Occipital lobe (tissue), 3 donors: ENCODE measurements at places on chromosomes 2 and 18.

GRCh38 chr2:104871972-104872865 is 18.3 kb downstream of the POU3F3 start:
- peak; percentile 56 for DNase-seq

GRCh38 chr2:102110171-102110570 is 32.4 kb upstream of the IL1R1 start:
- DNase-seq = no peak

DNA sequence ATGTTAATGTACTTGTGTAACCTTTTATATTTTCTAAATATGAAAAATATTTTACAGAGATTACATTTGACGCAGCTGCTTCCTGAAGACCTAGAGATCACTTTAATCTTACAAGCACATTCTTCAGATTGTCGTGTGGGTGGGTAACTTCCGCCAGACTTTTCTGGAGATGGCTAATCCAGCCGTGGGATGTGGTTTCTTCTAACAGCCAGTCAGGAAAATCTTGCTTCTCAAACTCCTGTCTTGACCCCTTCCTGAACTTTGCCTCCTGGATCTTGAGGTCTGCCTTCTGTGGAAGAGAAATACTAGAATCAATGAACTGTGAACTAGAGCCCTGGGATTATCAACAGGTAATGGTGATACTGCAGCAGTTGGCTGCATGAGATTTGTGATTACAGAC is 401.6 kb upstream of the TNP1 start:
- no peak for DNase-seq

- no peak for DNase-seq
These were observed 411.0 kb upstream of the GYPC start for GRCh38 chr2:126244937-126245336.

GRCh38 chr18:46130061-46130460 is 25.9 kb downstream of the HAUS1 start:
- no peak for DNase-seq

DNA sequence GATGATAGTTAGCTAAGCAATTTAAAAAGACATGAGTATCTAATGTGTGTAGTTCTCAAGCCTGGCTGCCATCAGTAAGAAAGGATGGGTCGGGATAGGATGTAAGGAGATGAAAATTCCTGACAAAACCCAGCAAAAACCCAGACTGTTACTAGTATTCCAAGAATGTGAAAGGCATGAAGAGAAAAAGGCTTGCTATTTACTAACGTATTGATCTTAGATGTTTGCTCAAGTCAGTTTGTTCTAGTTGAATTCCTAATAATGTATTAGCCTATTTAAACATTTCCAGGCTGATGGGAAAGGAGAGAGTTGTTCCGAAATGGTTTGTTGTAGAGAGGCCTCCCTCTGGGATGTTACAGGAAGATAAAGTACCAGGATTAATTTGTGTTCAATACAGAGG is 88.2 kb downstream of the ZNF532 start:
- no peak for DNase-seq

DNA sequence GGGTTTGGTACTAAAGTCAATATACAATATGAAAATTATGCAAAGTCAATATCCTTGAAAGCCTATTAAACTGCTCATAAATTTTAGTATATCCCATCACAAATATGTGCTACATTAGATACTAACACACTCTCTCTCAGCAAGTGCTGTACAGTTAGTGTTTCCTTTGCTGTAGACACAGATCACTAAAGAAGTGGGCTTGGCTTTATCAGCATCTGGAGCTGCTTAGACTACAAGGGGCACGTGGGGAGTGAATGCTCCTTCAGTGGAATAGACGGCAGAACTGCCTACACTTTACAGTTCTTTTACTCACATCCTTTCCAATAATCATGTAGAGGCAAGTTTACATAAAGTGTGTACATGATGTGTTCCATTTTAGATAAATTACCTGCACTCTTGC is 26.0 kb upstream of the EFEMP1 start:
- no peak for DNase-seq

GRCh38 chr2:69645031-69645431 is 1.5 kb upstream of the AAK1 start:
- no peak for DNase-seq

DNA sequence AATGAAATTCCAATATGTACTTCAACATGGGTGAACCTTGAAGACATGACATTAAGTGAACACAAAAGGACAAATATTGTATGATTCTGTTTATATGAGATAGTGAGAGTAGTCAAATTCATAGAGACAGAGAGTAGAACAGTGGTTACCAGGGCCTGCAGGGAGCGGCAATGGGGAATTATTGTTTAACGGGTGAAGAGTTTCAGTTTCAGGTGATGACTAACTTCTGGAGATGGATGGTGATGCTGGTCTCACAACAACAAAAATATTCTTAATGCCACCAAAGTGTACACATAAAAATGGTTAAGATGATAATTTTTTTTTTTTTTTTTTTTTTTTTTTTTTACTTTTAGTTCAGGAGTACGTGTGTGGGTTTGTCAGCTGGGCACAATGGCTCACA is 109.4 kb upstream of the TMEM200C start:
- no peak for DNase-seq

DNA sequence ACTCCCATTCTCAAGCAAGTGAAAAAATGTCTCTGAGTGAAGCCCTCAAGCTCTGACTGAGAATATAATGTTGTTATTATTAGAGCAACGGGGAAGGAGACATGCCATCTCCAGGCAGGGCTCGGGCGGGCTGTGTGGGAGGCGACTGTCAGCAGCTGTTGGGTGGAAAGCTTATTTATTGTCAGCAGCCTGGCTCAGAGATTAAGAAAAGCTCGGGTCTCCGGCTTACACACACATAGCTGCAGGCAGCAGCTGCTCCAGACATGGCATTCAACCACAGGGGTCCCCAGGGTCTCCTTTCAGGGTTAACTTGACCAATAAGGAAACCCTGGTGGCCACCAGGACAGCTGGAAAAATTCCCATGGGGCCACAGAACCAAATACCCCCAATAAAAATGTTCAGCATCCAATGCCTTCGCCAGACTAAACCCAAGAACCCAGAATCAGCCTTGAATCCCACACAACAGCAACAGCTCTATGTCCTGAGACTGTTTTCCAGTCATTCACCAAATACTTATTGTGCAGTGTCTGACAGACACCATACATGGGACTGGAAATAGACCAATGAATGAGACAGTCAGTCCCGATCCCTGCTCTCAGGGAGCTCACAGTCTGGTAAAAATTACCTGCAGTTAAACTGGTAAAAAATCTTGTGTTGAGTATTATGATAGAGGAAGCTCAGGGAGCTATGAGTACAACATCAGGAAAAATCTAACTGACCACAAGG is 70.5 kb upstream of the RTN4 start:
- peak; percentile 71 for DNase-seq

DNA sequence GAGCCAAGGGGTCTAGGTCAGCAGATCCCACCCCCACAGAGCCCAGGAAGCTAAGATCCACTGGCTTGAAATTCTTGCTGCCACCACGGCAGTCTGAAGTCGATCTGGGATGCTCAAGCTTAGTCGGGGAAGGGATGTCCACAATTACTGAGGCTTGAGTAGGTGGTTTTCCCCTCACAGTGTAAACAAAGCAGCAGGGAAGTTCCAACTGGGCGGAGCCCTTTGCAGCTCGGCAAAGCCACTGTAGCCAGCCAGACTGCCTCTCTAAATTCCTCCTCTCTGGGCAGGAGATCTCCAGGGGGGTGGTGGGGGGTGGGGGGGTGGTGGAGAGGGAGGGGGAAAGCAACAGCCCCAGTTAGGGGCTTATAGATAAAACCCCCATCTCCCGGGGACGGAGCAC is 419.5 kb downstream of the NUP35 start:
- DNase-seq = no peak

DNA sequence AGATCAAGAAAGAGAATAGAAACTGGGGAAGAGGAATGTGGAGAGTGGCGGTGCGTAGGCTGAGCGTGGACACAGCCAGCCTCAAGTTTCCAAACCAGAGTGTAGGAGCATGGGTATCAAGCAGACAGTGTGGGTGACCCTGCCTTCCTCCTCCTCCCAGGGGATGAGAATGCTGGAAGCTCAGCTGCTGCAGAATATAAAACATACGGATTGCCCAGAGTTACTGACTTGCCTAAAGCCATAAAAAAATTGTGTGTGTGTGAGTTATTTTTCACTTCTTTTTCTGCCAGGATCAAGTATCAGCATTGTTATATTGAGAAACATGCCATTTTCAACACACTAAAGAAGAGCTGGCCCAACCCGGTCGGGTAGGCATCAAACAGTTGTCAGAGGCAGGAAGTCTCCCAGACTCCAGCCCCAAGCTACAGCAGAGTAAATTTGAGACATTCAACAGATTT is 333.3 kb upstream of the ACVR2A start:
- DNase-seq = peak; percentile 50

DNA sequence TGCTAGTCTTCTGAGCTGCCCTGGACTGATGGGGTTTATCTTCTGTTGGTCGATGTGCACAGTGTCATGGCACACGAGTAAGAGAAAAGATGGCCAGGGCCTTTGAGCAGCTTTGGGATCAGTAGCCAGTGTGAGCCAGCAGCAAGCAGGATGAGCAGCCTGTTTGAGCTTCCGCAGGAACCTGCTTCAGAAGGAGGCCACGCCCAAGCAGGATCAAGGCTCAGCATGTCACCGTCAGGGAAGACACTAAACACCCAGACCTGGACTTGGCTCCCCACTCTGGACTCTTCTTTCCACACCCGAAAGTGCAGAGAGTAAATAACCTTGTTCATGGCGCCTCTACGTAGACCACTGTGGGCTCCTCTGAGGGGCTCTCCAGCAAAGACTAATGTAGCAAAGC is 25.2 kb upstream of the ASB1 start:
- no peak for DNase-seq

DNA sequence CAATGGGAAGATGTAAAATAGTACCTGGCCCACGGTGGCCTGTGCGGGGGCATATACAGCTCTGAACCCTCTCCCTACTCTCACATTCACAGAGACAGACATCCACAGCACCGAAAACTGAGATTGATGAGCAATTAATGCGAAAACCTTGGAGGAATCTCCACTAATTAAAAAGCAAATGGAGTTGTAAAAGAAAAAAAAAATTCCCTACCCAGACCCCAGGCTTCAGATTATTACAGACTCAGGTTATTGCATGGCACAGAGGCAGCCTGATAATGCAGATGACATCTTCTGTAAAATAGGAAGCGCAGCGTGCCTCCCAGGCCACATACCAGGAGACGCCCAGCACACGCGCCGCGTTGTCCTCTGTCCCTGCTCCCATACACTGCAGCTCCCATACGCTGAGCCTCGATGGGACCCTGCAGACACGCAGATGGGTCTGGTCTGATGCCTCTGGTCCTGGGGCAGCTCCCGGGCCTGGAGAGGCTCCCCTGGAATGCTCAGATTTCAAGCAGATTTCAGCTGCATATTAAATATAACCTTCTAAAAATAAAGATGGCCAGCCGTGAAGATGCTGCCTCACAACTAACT is 496.1 kb upstream of the MYT1L start:
- DNase-seq = no peak

- no peak for DNase-seq
These were observed 28.2 kb downstream of the SP9 start for GRCh38 chr2:174362949-174363348.

DNA sequence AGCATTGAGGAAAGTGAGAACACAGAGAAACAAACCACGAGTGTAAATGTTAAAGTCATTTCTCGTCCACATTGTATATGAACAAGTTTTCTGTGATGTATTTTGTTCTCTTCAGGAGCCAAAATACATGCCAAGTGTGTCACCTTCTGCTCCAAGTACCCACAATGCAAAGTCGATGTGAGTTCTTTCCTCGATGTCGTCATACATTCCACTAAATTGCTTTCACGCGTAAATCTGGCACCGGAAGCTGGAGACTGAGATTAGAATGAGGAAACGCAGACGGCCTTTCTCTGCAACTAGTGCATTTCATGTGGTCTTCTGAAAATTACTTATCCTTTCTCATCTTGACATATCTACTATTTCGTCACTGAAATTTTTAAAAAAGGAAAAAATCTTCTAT is 118.5 kb upstream of the SALL3 start:
- DNase-seq = no peak

DNA sequence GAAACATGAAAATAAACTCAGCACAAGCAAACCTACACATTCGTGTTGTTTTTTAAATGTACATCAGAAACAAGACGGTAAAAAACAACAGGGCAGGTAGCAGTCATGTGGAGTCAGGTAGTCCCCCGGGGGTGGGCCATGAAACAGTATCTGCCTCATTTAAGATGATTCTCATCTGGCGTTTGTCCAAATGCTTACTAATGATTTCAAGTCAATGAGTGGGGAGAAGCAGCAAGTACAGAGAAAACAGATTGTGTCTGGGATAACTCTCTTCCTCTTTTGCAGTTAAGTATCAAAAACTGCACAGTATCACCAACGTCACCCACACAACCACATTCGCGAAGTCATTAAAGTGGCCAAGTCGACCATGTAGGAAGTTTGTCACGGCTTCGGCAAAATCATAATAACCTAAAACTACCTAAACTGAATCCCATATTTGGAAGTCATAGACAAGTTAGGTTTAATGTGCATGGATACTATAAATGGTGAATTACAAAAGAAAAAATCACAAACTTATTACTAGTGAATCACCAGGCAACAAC is 1.3 kb downstream of the LAPTM4A start:
- DNase-seq = no peak

DNA sequence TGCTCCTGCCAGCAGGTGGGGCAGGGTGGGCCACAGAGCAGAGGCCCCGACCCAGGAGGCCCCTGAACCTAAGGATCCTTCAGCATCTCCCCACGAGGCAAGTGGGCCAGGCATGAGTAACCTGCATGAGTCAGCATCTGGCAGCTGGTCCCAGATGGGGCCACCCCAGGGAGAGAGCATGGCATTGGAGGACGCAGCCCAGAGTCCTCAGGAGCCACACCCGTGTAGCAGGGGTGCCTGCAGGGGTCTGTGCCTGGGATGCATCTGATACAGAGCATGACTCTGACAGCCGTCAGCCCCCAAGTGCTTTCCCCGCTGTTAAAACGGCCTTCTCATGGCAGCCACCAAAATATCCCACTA is 185.6 kb upstream of the SALL3 start:
- DNase-seq = no peak

DNA sequence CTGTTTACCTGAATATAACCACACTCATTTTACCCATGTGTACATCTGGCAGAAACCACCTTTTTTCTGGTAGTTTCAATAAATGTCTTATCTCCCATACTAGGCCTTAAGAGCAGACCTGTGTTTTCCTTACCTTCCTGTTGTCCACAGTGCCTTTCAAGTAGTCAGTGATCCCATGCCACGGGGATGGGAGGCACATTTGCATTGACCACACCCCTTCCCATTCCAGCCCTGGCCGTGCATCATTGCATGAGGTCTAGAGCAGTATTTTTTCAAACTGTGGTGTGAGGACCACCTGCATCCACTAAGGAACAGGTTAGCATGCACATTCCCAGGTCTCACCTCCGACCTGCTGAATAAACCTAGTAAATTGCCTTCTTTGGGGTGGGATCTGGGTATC is 165.2 kb upstream of the FOSL2 start:
- DNase-seq = no peak

DNA sequence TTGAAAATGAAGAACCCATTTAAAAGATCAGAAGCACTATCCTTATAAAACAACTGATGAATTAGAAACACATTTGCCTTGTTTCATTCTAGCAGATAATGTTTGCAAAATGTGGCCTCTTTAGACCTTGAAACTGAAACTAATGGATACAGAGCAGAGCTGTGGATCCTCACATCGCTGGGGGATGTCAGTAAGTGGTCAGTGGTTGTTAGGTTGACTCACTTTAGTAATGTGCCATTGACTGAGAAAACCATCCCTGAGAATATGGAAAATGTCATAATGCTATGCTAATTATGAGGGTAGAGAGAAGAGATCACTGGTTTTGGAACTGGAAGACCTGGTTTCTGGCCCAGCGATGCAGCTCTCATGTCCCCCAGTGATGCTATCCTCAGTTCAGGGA is 176.7 kb downstream of the MYO1B start:
- DNase-seq = no peak
